Endothelial cell of umbilical vein (primary cell): ENCODE measurements at places on chromosomes 7 and 10. TPM values are rescaled to one million over a fixed set of nuclear protein-coding genes. Genes with fewer than 3 reads are reported as not detected.

MMS19 gene
- polyA plus RNA-seq: 123 and 135 TPM in 2 replicates

EPHB6 gene
- polyA plus RNA-seq: 0.62 and 0.86 TPM in 2 replicates

DNA sequence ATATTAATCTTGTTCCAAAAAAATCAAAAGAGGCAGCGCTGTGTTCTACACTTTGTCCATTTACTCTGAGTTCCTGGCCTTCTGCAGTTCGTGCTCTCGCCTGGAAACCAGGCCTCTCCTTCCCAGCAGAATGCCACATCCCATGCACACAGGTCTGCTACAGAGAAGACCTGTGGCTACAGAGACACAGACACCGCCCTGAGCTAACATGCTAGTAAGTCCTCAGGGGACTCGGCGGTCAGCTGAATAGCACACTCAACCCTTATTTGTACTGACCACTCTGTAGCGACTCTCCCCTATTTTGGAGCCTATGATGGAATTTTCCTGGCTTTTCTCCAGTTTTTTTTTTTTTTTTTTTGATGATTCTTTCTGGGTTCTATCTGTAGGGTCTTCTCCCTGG lies 12.8 kb downstream of the CREB3L2 start:
- no peak for DNase-seq

GARIN1A gene
- polyA plus RNA-seq: 0.53 and 0.65 TPM in 2 replicates

GRCh38 chr7:72415586-72415985 lies 3.4 kb upstream of the CALN1 start:
- DNase-seq: no peak

- no peak for DNase-seq
Measured at GRCh38 chr7:139758388-139758787, 19.4 kb downstream of the HIPK2 start.

MMP21 gene
- polyA plus RNA-seq: 0.06 TPM in 1 of 2 replicates, not detected in the other

ZNF786 gene
- 2.8 and 3.3 TPM in 2 replicates for polyA plus RNA-seq

DNA sequence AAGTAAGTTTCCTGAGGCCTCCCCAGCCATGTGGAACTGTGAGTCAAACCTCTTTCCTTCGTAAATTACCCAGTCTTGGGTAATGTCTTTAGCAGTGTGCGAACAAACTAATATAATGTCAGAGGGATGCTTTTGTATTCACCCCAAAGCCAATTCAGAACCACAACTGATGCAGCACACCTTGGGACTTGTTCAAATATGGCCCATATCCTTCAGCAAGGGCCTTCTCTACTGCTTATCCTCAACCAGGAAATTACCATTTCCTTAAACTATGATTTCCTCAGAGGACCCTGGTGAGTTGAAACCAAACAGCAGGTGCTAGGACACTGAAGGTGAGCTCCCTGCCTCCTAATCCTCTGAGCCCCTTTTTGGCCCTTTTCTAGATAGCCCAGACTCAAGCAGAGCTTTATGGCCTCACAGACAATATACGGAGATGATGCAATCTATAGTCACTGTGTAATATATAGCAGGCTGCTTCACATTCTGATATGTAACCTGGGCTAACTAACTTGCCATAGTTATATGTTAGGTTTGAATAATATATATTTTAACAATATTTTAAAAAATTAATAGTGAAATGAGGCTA lies 15.2 kb downstream of the SRI start:
- no peak for DNase-seq
